Stimulated activated CD4-positive, alpha-beta T cell treated with anti-CD3 and anti-CD28 coated beads, Interleukin-1b, Interleukin-23, amount 100 ng/mL, for 1 hour (primary cell): ENCODE measurements at places on chromosomes 4 and X.
A peak's percentile ranks its signal among the peaks of the same experiment; 100 is the strongest.

DNA sequence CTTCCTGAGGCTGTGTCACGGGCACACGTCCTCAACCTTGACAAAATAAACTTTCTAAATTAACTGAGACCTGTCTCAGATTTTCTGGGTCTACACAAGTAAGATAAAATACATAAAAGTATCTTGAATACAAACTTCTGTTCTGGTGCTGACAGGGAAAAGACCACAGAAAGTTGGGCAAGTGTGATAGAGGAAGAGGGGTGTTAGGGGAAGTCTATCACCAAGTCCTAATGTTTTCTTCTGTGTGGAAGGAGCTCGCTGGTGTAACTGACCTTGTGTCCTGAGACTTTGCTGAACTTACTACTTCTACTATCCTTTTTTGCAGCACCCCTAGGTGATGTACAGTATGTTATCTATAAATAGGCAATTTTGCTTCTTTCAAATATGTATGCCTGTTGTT lies 97.0 kb upstream of the STIM2 start:
- no peak for DNase-seq

DNA sequence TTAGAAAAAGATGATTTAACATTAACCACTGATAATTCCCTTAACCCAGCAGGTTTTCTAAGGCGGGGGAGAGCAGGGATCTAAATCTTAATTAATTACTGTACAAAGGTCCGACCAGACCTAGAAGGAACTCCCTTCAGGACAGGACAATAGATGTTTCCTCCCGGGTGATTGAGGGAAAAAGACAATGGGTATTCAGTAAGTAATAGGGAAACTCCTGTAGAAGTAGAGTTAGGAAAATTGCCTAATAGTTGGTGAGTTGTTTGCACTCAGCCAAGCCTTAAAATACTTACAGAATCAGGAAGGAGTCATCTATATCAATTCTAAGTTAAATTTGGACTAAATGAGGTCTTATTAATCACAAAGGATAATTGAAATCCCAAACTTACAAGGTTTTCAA lies 5.8 kb upstream of the SRD5A3 start:
- no peak for DNase-seq

GRCh38 chrX:31199840-31200114 lies 127.9 kb upstream of the FTHL17 start:
- DNase-seq, result no peak

- DNase-seq, result no peak
These were observed 126.4 kb downstream of the BTC start for GRCh38 chr4:74667944-74668343.

DNA sequence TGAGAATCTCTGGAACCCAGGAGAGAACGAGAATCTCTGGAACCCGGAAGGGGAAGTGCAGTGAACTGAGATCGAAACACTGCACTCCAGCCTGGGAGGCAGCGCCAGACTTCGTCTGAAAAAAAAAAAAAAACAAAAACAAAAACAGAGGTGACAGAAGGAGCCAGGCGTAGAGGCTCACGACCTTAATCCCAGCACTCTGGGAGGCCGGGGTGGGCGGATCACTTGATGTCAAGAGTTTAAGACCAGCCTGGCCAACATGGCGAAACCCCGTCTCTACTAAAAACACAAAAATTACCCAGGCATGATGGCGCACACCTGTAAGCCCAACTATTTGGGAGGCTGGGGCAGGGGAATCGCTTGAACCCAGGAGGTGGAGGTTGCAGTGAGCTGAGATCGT lies 17.0 kb downstream of the ZNF280C start:
- no peak for DNase-seq

DNA sequence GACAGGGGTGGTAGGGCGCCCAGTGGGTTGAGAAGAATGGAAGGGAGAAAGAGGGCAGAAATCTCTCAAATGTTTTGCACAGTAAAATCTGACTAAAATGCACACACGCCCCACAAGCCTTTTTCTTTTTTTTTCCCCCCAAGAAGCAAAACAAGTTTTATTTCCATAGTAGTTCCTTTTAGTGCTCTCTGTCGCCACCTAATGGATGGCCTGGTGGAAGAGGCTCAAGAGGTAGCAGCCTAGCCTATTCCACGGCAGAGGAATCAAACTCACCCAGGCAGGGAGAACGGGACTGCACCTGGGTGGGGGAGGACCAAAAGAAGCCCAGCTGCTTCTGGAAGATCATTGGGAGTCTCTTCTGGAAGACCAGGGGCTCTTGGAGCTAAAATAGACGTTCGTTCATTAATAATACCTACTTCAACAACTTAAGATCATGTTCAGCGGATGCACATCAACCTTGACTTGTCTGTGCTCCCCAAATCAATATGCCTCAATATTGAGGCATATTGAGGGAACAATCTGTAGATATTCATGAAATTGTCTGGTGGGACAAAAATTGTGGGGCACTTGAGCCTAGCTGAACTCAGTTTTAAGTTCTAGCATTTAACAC lies 31.6 kb upstream of the IRAK1 start:
- DNase-seq, result peak; percentile 54

DNA sequence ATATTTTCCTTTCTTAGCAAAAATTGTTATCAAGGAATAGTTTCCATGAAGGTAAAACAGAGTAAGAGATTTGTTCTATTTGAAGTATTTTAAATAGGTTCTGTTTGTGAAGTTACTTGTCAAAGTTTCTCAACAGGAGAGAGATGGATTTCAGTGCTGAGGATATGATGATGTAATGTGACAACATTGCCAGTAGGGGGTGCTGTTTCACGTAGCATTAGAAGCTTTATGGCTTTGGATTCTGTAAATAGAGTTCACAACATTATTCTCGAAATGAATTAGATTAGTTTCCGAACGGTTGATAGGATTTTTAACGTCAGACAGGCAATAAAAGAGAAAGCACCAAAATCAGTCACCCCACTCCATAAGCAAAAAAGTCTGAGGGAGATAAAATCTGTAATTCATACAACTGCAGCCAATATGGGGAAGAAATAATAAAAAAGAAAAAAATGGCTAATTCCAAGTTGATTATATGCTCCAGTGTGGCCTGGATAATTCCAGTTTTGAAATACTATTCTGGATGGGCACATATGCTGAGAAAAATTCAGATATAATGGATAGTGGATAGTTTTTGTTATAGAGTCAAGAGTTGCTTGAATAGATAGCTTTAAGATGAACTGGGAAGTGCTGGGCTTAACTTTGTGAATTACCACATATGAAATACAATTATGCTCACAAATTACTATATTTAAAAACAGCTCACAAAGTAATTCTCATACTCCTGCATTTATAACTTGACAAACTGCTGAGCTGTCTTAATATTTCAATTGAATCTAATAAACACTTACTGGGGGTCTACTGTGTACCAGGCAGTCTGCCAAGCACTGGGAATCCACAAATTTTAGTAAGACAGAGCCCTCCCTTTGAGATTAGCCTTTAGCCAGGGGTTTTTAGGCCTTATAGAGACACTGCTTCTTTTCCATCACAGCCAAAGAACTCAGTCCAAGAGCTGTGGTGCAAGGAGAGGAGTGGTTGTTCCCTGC lies 109.1 kb downstream of the GPAT3 start:
- DNase-seq, result no peak

DNA sequence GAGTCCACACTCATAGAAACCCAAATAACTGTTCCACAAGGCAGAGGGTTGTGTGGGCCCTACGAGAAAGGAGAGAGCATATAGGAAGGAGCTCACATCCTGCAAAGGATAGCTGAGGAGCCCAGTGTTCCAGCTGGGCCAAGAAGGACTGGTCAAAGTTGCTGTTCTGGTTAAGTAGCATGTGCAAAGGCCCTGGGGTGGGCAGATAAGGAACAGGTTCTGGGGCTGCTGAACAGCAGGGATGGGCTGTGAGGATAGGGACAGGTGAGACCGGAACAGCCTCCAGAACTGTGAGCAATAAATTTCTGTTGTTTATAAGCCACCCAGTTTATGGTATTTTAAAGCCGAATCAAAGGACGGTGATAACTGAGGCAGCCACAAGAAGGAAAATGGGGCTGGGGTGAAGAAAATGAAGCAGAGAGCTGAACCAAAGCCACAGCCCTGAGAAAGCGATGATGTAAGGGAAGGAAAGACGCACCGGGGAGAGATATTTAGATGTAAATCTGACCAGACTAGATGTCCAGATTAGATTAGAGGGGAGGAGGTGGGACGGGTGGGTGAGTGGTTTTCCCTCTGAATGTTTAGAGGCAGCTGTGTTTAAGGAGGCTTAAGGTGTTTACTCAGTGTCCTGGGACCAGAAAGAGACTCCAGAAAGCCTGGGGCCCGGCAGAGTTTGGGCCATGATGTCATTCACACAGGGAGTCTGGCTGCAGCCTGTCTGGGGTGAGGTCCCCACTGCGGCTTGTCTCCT lies 180.8 kb upstream of the BCOR start:
- no peak for DNase-seq

DNA sequence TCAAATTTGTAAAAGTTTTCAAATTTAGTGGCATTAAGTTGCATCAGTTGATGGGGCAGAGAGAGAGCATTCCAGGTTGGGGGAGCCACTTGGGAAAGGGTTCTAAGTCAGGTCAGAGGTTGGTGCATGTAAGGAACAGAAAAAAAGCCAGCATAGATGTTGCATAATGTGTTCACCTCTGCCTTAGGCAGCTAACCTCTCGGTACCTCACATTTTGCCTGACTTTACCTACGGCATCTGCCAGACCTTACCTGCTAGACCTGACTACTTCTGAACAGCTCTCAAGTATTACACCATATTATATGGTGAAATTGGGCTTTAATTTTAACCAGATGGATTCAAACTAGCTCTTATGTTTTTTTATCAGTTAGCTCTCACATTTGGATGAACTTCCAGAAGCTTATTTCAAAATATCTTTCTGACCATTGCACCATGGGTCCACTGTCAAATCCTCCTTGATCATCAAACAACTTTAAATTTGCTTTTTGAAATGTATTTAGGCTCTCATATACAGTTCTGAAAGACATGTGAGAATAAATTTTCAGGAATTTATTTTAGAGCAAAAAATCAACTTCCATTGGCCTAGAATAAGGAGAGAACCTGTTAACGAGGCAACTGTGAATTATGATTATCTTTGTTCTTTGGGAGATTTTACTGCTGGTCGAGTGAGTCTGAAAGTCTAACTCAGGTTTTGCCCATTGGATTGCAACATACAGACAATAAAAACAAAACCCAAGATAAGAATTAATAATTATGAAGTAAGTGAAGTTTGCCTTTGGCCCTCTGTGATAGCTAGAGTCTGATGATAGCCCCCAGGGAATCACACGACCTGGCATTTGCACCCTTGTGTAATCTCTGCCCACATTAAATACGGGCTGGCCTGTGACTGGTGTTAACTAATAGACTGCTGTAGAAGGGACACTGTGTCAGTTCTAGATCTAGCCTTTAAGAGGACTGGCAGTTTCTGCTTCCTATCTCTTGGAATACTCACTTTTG lies 7.6 kb upstream of the CXorf66 start:
- DNase-seq, result no peak

DNA sequence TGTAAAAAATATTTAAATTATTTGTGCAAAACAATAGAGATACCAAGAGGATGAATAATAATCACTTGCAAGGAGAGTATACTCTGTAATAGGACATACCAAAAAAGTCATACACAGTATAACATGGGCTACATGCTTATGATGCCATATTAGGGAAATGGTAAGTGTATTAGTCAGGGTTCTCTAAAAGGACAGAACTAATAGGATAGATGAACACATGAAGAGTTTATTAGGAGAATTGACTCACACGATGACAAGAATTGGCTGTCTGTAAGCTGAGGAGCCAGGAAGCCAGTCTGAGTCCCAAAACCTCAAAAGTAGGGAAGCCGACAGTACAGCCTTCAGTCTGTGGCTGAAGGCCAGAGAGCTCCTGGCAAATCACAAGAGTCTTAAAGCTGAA lies 151.2 kb downstream of the DTHD1 start:
- DNase-seq, result no peak

GRCh38 chr4:47729131-47729680 lies 108.7 kb downstream of the CORIN start:
- no peak for DNase-seq

- no peak for DNase-seq
These were observed 233.8 kb downstream of the IL15 start for GRCh38 chr4:141870152-141870551.

- no peak for DNase-seq
These were observed 12.4 kb upstream of the ARHGAP36 start for GRCh38 chrX:131045726-131046125.

- no peak for DNase-seq
These were observed 131.0 kb downstream of the PDS5A start for GRCh38 chr4:39846705-39847104.

DNA sequence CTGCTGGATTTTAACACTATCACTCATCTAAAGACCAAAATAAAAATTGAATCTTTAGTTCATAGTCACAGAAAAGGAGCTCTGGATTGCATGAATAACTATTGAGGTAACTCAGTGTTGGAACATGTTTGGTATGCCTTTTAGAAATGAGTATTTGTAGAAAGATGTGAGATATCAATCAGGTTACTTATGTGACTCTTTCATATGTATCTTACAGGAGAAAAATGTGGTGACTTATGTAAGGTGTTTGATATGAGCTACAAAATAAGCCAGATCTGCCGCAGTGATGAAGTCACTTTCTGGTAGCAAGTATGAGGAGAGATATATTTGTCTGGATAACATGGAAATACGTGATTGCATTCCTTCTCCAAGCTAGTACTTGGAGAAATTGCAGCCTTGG lies 1653.3 kb upstream of the PCDH7 start:
- no peak for DNase-seq

GRCh38 chr4:138897811-138898226 lies 117.8 kb upstream of the NOCT start:
- no peak for DNase-seq

DNA sequence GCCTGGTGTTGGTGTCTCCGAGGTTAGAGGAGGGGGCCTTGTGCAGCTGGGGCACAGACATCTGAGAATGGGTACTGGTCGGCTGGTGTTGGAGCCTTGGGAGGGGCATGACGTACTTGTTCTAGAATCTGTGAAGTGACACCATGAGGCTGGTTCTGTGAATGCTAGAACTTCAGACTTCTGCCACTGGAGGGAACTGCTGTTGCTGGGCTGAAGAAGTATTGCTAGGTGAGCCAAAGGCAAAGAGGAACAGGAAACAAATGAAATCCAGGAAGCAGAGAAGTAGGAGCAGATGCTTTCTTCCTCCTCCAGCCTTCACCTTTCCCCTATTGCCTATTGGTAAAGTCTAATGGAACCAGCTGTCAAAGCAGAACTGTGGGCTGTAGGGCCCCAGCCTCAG lies 120.9 kb upstream of the DDIT4L start:
- DNase-seq, result no peak

- DNase-seq, result no peak
These were observed 200.2 kb downstream of the DKK2 start for GRCh38 chr4:106835919-106836318.

DNA sequence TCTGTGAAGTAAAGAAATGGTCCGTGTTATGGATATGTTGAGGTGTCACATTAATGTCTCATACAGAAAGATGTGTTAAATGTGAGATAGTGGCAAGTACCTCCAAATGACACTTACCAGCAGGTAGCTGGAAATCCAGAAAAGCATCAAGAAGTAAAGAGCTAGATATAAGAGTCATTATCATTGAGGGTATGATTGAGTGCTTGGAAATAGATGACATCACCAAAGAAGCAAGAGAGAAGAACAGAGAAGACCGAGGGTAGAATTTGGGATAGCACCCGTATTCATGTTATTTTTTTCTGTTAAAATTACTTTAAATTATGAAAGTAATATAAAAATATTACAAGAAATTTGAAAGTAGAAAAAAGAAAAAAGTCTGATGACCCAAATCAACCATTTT lies 15.7 kb upstream of the EDA start:
- no peak for DNase-seq
